T follicular helper cell (primary cell): ENCODE measurements at places on chromosomes 3 and 15.

DNA sequence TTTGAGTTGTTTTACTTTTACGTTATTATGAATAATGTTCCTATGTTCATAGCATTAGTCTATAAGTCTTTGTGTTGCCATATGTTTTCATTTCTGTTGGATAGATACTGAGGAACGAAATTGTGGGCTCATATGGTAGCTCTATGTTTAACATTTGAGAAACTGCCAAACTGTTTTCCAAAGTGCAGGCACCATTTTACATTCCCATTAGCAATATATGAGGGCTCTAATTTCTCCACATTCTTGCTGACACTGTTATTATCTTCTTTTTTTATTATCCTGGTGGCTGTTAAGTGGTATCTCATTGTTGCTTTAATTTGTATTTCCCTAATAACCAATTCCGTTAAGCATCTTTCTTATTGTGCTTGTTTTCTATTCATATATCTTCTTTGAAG is 1.8 kb upstream of the PIK3R4 start:
- DNase-seq: no peak

DNA sequence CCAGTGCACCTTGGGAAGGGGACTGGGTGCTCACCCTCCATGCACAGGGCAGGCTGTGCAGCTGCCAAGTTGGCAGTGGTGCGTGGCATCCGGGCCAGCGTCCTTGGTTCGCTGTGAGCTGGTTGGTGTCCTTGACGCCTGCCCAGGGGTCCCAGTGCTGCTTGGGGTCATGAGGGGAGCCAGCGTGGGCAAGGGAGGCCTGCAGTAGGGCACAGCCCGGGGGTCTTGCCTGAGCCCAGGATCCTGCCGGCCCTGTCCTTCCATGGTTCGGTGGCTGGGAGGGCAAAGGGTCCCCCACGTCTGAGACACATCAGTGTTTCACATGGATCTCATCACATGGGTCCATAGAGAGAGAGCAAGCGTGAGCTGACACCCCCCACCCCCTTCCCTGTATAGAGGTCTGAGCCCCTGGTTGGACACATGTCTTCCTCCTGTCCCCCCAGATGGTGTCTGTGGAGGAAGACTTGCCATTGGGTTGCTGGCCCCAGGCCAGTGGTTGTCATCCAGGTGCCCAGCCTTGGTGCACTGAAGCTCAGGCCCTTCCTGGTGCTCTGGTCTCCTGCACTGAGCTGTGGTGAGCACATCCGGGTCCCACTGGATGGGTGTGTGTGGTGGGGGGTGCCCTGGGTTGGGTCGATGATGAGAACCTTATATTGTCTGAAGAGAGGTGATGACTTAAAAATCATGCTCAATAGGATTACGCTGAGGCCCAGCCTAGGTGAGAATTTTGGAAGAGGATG is 232.3 kb downstream of the SNRPN start:
- no peak for DNase-seq

DNA sequence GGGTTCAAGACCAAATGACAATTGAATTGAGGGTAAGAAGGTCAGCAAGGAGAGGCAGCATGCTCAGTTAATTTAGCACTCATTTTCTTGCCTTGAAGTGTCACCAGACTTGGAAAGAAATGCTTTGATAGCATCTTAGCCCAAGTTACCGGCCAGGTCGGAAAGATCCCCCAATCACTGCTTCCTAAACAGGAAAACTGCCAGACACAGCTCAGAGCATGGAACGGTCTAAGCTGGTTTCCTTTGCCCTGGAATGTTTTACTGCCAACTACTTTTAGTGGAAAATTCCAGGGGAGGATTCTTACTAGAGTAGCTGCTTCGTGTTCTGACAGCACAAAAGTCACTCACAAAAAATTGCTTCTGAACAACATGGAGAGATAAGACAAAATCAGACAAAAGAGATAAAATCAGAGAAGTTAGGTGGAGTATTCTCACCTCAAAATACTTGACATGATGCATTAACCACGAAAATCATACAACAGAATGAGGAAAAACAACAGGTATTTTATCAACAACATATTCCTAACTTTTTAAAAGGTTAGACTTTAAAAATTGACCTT is 65.5 kb downstream of the CCR4 start:
- DNase-seq: no peak

GRCh38 chr15:82850731-82851130 is 41.3 kb downstream of the WHAMM start:
- DNase-seq: no peak

DNA sequence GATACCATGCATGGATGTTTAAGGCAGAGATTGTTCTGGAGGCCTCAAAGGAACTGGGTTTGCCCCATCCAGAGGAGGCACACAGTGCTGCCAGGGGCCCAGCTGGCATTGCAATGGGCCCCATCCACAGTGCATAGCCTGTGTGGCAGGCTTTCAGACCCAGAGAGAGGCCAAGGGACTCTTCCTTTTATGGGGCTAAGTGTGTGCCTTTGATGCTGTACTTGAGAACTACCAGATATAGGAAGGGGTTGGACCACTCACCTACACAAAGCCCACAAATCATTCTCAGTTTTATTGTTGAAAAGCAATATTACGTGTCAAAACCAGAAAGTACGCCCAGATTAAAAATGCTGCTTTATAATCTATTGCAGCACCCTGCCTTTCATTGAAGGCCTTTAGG is 134.9 kb downstream of the EPHB1 start:
- no peak for DNase-seq

DNA sequence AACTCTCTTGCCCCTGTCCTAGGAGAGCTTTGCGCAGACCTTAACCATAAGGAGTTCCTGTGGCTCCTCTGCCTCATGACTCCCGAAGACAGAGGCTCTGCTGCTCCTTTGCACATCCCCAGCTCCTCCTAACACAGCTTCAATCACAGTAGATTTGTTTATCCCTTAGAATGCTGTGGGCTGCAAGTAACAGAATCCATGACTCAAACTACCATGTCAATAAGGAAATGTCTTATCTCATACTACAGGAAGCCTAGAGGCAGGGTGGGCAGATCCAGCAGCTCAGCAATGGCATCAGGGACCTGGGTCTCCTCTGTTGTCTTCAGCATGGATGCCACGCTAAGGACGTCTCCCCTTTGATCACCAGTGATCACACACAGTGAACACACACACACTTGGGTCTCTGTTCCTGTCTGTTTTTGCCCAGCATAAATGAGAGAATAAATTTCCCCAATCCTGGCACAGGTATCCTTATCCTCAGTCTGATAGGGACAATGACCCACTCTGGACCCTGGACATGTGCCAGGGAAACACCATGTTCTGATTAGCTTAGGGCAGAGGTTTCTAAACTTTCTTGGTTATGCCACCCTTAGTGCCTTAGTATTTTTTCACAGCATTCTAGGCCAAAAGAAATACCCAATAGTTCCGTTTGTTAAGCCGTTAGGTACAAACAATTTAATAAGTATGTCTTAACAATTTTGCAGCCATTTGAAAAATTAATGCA is 46.1 kb upstream of the MRPS22 start:
- no peak for DNase-seq

DNA sequence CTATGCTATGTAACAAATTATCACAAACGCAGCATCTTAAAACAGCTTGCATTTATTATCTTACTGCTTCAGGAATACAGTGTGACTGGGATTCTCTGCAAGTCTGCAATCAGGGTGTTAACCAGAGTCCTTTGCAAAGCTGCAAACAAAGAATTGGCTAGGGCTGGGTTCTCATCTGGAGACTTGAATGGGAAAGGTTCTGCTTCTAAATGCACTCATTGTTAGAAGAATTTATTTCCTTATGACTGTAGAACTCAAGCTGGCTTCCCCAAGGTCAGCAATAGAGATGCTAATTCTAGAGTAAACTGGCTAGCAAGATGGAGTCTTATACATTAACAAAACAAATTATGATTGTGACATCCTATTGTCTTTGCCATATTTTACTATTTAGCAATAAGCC is 673.7 kb downstream of the DIPK2A start:
- no peak for DNase-seq

DNA sequence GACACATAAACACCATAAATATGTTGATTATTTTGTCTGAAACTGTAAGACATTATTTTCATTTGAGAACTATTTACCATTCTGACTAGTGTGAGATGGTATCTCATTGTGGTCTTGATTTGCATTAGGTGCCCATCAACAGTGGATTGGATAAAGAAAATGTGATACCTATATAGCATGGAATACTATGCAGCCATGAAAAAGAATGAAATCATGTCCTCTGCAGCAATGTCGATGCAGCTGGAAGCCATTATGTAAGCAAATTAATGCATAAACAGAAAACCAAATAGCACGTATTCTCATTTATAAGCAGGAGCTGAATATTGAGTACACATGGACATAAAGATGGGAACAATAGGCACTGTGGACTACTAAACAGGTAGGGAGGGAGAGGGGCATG is 258.7 kb upstream of the TPRG1 start:
- no peak for DNase-seq

DNA sequence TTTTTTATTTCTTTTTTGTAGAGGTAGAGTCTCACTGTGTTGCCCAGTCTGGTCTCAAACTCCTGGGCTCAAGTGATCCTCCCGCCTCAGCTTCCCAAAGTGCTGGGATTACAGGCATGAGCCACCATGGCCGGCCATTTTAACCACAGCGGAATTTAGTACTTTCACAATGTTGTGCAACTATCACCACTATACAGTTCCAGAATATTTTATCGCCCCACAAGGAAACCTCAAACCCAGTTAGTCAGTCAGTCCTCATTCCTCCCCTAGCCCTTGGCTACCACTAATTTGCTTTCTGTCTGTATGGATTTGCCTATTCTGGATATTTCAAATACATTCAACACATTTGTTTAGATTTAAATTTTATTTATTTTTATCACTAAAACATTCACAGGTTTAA is 15.5 kb upstream of the HOMER2 start:
- no peak for DNase-seq

DNA sequence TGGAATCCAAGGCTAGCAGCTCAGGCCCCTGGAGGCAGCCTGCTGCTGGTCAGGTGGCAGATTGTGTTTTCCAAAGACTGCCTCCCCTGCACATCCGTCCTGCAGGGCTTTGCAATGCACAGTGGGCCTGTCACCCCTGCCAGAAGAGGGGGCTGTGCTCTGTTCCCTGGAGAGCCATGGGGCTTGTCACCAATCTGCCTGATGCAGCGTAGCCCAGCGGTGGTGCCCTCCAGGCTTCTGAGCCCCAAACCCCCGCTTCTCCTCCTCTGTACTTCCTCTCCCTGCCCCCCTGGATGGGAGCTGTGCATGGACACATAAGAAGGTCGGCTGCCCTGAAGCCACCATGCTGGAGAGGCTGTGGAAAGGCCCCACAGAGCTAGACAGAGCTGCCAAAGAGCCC is 10.0 kb upstream of the PLXNA1 start:
- no peak for DNase-seq

DNA sequence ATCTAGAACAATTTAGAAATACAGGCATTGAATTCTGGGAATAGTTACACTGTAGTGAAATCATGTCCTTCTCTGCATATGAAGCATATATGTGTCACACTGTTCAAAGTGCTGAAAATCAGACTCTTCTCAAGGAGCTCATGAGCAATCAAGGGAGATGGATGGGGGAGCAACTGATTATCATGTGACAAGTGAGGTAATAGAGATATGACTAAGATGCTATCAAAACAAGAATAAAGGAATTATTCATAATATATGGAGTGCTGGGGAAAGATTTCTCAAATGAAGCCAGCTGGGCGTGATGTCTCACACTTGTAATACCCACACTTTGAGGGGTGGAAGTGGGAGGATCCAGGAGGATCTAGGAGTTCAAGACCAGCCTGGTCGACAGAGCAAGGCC is 74.9 kb upstream of the CHRNB4 start:
- DNase-seq: no peak

DNA sequence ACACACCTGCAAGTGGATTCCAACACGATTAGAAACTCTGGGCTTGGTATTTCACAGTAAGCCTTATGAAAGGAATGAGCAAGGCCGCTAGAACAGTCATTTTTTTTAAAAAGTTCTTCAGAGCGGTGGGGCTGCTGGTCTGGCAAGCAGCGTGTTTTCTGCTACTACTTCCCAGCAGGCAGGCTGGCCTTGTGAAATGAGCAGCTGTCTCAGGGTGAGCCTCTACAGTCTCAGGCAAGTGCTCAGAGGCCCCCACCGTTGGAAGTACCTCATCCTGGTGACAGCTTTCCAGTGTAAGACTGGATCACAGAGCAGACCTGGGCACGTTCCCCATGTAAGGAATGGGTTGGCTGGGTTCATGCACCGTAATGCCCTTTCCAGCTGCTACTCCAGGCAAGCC is 119.2 kb downstream of the LRIG1 start:
- no peak for DNase-seq

GRCh38 chr3:164498917-164499316 is 579.4 kb downstream of the SI start:
- DNase-seq: no peak

DNA sequence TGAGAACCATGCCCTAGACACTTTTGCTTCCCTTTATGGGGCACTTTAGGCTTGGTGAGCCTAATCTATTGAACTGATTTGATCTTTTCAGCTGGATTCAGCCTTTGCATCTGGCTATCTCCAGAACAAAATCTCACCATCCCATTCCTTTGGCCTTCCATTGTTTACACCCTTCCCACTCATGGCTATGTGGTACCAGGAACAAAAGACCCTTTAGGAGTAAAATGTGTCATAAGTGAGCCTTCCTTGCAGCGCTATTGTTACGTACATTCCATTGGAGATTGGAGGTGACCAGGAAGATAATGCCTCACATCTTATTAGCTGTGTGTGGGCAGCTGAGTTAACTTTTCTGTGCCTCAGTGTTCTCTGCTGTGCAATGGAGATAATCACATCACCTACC is 188.4 kb downstream of the SATB1 start:
- DNase-seq: no peak

- no peak for DNase-seq
These were observed 10.0 kb downstream of the KLHDC8B start for GRCh38 chr3:49181351-49181750.

GRCh38 chr3:179716811-179717210 is 64.0 kb downstream of the USP13 start:
- no peak for DNase-seq

DNA sequence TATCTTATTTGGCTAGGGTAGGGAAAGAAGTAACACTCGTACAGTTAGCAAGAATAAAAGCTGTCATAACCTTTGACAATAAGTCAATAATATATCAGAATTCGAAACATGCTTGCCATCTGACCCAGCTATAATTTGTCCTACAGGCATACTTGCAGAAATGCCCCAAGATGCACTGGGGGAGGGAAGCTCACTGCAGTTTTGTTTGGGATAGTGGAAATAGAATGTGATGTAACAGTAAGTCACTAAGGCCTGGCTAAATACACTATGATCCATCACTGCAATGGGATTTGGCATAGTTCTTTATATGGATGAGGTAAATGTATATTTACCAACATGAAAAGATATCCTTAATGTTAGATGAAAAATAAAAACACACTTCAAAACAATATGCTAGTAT is 25.5 kb upstream of the TMOD3 start:
- no peak for DNase-seq

- DNase-seq: no peak
These were observed 69.8 kb downstream of the PLCH1 start for GRCh38 chr3:155675094-155675493.
